ENCODE measurements at places on chromosomes 16 and 17.

DNA sequence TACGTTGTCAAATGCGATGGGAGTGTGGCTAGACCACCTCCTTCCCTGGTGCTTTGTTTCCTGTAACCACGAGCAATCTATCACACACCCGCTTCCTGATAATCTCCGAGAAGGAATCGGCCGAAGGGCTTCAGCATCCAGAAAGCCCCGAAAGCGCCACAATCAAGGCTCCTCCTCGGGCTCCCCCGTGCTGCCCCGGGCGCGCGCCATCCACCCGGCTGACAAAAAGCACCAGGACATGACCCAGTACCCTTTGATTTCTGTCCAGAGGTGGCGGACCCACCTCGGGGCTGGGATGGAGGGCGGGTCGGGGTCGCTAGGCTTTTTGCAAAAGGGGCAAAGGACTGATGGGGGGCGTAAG lies 743 bp upstream of the ARMC7 start:
- no peak for DNase-seq

DNA sequence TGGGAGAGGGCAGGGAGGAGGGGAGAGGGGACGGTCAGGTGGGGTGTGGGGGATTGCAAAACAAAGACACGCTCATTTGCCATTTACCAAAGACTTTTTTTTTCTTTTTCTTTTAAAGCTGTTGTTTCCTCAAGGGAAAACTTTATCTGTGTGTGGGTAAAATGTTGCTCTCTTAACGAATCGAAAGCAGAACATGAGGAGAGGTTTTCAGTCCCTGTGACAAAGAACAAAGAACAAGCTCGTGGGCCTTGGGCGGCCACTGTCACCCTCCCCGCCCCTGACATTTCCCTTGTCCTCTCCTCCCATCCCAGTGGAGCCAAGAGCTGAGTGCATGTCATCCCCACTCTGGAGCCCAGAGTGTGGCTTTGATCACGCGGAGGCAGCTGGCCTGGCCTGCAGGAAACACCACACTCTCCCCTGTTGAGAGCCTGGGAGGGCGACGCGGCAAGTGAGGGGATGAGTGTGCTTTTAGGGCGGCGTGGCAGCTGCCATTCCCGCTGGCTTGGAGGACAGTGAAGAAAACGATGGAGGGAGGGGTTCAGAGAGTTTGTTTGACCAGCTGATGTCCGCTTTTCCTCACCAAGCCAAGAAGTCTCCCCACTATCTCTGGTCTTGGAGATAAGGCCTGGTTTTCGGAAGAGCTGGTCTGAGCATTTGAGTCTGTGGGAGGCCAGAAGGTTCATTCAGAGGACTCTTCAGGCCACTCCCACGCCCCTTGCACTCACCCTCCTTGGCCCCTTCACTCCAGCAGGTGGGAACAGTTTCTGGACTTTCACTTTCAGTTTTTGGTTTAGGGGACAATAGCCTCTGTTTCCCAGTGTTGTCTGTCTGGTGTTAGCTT lies 11.4 kb downstream of the CCR7 start:
- peak; percentile 55 for DNase-seq

GRCh38 chr16:67184453-67184994 lies 761 bp upstream of the MATCAP1 start:
- DNase-seq = no peak

GRCh38 chr17:27455914-27456680 lies at the start of gene KSR1:
Gene KSR1 (plus strand): TSS chr17:27456448. CDS start chr17:27456644, 196 bp downstream.
- DNase-seq = no peak

GRCh38 chr17:44323359-44324091 lies 1.1 kb downstream of the SLC25A39 start:
- no peak for DNase-seq

DNA sequence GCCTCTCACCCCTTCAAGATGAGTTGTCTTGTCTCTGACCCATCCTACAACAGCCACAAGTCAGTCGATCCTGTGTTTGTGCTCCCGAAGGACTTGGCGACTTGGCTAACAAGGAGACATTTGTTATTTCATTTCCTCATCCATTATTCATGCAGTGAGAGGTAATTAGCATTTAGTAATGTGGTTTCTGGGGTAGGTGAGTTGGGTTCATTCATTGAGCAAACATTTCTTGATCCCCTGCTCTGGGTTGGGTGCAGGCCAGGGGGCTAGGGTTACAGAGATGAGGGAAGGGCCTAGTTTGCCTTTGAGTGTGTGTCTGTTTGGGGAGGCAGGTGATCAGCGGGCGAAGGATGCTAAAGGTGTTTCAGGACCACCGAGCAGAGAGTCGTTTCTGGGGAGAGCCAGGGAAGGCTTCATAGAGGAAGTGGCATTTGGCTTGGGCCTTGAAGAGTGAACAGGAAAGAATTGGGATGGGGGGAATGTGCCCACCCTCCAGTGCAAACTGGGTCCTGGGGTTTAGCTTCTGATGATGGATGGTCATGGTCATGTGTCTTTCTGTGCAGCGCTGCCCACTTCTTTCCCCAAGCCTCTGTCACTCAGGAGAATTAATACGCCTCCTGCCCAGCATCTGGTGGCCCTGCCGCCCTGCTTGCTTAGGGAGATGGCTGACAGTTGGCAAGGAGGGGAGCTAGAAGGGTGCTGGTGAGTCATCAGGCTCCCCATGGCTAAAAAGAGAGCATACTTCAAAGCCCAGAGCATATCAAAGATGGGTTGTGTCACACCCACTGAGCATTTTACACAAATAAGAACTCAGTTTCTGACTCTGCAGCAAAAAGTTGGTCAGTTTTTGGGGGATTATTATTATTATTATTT lies 38.5 kb downstream of the MSI2 start:
- DNase-seq = no peak

DNA sequence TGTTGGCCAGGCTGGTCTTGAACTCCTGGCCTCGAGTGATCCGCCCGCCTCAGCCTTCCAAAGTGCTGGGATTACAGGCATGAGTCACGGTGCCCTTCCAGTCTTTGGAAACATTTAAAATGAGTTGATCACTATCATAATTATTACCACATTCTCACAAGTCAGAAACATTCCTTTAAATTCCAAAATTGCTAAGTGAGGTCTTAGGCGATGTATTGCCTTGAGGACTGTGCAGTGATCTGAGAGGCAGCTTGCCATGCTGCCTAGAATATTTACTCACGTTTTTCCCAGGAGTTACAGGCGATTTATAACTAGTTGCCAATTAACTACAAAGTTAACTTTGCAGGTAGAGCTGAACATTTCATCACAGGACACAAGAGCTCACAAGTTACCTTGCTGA lies 5.7 kb upstream of the ATXN1L start:
- DNase-seq = peak; percentile 68

DNA sequence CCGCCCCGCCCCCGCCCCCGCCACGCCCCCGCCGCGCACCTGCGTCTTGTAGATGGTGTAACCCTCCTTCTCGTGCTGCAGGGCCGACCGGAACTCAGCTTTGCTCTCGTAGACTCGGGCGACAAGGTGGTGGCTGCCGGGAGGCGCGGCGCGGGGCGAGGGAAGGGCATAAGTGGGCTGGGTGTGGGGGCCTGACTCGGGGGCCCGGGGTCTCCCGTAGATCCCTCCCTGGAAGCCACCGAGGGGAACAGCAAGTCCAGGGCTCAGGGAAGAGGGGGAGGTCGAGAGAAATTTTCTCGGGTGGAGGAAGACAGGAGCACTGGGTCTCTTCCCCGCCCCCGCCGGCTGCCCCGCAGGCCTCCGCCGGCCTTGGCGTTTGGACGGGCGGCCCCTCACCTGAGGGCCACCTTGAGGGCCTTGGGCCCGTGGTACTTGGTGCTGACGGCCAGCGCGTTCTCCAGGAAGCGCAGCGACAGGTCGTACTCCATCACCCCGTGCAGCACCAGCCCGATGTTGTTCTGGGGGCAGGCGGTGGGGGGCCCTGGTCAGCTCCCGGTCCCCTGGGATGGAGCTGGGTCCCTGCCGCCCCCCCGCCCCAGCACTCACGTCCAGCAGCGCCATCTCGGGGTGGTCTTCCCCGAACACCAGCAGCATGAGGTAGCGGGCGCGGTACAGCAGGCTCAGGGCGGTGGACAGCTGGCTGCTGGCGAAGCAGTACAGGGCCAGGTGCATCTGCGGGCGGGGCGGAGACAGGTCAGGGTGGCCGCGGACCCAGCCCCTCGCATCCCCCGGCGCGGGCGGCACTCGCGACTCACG lies 19.4 kb downstream of the CLUH start:
- no peak for DNase-seq

- DNase-seq = no peak
These were observed 8.2 kb upstream of the KRT38 start for GRCh38 chr17:41449008-41449407.

- DNase-seq = no peak
These were observed 58.2 kb upstream of the HAPSTR1 start for GRCh38 chr16:9033125-9033830.
